Stomach (tissue), 19 donors: ENCODE measurements at places on chromosomes 5 and 9. TPM values are rescaled to one million over a fixed set of nuclear protein-coding genes. Genes with fewer than 3 reads are reported as not detected.

GRCh38 chr5:151034422-151035379, 14.3 kb downstream of the GPX3 start:
- no peak overlapping the region for H3K27ac ChIP-seq
- peaks cover 100% of the 10 kb centered on the region for H3K36me3 ChIP-seq
- DNase-seq, result no peak
- peaks cover 19% of the 10 kb centered on the region for H3K4me1 ChIP-seq
- H3K4me3 ChIP-seq, result no peak overlapping the region

DNA sequence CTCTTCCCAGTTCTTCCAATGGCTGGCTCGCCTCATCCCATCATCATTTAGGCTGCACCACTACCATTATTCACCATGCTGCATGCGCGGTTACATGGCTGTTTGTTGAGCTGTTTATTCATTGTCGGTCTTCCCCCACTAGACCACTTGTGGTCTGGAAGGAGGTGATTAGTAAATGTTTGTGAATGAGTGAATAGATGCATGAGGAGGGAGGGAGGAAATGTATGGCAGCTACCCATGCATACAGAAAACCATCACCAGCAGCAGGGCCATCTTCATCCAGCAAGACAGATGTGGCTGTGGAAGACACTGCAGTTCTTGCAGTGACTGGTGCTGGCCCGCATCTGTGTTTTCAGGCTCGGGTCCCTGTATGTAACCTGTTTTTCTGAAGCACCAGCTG, 113.3 kb upstream of the SAP30L start:
- no peaks in the 10 kb centered on the region for H3K27me3 ChIP-seq
- H3K27ac ChIP-seq, result no peak overlapping the region
- DNase-seq, result no peak
- H3K4me1 ChIP-seq, result no peaks in the 10 kb centered on the region
- H3K36me3 ChIP-seq, result peaks cover 82% of the 10 kb centered on the region

DNA sequence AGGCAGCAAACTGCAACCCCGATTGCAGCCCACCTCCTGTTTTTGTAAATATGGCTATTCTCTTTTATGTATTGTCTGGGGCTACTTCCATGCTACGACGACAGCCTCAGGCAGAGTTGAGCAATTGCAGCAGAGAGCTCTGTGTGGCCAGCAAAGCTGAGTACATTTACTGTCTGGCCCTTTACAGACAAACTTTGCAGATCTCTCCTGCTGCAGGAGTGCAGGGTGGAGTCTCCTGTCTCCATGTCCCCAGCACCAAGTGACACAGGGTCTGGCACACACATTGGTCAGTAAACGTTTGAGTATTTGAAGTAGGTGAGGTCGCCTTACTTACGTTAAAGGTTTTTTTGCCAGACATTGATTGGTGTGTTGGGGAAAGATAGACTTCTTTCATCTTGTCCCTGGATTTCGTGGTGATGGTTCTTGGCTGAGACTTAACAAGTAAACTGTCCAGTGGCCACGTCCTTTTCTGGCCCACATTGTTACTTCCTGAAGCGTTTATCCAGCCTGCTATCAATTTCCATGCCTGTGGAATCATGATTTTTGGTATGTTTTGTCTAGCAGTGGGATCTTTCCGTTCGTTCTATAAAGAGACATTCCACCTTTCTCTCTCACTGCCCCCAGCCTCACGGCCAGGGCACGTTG, 27.2 kb downstream of the PRRC2B start:
- H3K4me1 ChIP-seq, result peaks cover 81% of the 10 kb centered on the region
- H3K4me3 ChIP-seq, result no peak overlapping the region
- H3K27me3 ChIP-seq, result no peaks in the 10 kb centered on the region
- H3K27ac ChIP-seq, result peak overlapping the region; percentile 15
- no peaks in the 10 kb centered on the region for H3K36me3 ChIP-seq

GRCh38 chr9:77834898-77835488, 186.9 kb upstream of the GNA14 start:
- H3K4me3 ChIP-seq, result no peak overlapping the region
- no peaks in the 10 kb centered on the region for H3K36me3 ChIP-seq
- H3K27me3 ChIP-seq, result no peaks in the 10 kb centered on the region
- peaks cover 41% of the 10 kb centered on the region for H3K4me1 ChIP-seq

Gene MUSK
- polyA plus RNA-seq, result 0.23 TPM

Gene GLDC
- 3.7 TPM for polyA plus RNA-seq
